Dermis microvascular lymphatic vessel endothelial cell (primary cell): ENCODE measurements at places on chromosomes 6 and 20.

DNA sequence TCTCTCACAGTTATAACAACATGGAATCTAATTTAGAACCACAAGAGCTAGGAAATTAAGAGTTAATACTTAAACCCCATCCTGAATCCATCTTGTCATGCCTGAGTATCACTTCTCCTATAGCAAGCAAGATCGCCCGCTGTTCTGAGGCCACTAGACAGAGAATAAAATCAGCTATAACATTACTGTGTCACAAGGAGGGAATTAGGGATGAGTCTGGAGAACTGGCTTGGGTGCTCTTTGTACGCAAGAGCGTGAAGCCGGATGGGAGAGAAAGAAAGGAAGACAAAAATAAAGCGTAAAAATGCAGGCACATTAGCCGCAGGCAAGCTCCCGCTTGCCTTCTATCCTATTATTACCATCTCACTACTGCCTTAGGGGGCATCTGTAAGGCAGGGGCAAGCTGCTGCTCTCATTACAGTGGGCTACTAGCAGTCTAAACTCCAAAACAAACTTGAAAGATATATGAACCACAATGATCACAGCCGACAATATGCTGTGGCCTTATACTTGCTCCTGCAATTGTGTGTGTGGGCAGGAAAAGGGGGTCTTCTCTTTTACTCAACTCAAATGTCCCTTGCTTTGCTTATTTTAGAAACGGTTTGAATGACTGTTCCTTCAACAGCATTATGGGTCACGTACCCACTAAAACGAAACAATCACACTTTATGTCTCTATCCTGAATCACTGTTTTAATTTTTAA is 81.9 kb downstream of the GJA10 start:
- DNase-seq = no peak

DNA sequence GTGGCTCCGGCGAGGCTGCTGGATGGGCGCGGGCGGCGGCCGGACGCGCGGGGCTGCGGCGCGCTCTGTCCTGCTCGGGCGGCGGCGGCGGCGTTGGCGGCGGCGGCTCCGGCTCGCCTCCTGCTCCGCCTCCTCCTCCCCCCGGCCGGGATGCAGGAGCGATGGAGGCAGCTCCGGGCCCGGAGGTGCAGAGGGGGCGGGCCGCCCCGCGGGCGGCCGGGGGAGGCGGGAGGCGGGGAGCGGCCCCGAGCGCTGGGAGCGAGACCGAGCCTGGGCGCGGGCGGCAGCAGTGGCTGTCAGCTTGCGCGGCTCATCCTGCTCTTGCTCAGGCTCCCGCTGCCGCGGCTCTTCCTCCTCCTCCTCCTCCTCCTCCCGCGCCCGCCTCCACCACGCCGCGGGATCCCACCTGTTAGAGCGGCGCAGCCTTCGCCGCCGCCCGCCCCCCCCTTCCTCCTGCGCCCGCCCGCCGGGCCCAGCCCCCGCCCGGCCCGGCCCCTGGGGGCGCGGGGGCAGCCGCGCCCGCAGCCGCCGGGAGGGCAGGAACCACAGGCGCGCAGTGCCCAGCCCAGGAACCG is at the start of gene NOL4L:
NOL4L (minus strand) TSS at position 323 of the 575 bp plus-strand sequence. CDS start 443 bp downstream, outside the sequence.
- DNase-seq = peak; percentile 14

GRCh38 chr20:32973077-32973717 is 31.0 kb downstream of the SUN5 start:
- no peak for DNase-seq

DNA sequence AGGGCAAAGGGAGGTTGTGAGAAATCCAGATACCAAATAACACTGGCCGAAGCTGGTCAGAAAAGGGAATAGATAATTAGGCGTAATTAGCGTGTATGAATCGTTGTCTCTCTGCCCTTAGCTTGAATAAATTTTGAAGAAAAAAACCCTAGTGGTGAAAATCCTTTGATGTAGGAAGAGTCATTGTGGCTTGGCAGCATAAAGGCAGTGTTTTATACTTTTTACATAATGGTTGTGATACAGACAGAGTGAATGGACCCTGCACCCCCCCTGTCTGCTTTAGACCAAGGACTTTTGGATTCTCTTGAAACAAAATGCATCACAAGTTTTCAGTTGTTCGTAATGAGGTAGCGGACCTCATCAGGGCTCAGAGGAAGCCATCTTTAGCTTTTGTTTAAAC is 126.5 kb downstream of the AFG1L start:
- DNase-seq = no peak

DNA sequence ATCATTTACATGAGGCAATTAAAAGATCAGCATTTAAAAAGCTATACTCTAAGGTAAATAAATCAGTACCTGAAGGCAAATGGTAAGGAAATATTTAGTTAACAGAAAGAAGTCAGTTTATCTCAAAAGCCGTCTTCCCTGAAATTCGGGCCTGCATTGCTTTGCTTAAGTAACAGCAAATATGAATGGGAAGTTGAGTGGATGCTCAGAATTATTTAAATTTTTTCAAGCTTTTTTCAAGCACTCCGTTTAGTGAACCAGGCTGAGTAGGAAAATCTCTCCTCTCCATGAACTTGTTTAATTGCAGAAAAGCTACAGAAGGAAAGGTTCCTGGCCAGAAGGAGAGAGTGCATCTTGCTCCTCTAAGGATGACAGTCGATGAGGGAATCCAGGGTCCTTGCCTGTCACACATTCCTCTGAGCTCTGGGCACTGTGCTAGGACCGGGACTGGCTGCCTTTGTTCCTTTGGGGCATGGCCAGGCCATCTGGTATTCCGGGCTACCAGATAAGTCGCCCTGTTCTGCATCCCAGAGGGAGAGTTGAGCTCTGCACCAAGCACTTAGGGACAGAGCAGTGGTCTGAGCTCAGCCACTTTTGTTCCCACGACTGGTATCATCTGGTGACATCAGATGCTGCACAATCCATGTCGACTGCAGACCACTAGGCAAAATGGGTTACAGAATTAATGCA is 77.6 kb downstream of the RIN2 start:
- no peak for DNase-seq

- DNase-seq = no peak
Measured at GRCh38 chr20:47645632-47646031, 139.6 kb downstream of the SULF2 start.

DNA sequence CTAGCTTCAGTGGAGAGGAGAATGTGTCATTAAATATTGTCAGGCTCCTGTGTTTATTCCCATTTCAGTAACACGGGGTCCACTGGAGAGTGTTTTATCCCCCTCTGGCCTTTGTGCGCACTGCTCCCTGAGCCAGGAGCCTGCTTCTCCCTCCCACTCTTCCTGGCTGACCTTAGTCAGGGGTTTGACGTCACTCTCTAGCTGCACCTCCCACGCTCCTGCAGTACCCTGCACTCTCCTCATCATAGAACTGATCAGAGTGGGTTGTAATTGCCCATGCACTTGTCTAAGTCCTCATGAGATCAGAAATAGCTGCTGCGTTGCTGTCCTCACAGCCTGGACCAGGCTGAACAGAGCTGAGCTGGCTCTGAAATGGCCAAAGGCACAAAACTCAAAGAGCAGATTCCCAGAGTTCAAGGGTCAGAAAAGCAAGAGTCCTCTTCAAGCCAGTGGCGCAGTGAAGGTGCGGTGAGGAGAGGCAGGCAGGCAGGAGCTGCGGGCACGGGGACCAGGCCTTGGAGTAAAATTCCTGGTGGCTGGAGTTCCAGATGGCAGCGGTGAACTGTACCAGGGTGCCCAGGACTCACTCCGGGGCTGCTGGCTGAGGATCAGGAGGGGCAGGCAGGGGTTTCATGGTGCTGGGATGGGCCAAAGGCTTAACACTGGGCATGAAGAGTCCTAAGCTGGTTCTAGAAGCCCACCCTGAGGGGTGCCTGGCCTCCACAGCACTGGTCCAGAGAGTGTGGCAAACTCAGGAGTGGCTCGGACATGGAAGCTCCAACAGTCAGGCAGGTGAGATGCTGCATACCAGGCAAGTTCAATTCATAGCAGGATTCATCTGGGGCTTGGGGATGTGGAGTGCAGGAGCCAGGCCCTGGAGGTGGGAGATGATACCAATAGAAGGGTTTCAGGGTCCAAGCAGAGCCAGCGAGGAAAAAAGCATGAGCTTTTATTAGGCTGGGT is 170.9 kb downstream of the SCP2D1 start:
- DNase-seq = no peak

DNA sequence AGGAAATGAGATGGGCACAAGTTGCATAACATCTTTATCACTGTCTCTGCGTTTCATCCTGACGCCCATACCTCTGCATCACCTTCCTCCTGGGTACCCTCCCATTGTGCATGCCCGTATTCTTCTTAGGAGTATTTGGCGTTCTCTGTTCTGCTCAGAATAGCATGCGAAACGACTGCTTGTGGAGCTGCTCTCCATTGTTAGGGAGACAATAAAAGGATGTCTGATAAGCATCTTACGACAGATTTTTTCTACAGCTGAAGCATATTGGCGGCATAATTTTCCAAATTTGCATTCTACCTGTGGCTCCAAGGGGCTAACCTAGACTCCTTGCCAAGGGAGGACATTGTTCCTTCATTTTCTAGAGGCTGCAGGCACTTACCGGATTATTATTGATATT is 118.6 kb downstream of the EDN1 start:
- DNase-seq = no peak
